Jurkat, Clone E6-1 (cell line): ENCODE measurements at places on chromosomes 5 and 9.
A peak's percentile ranks its signal among the peaks of the same experiment; 100 is the strongest.

GRCh38 chr9:38091310-38092199 is 22.5 kb upstream of the SHB start:
- no peak for DNase-seq

DNA sequence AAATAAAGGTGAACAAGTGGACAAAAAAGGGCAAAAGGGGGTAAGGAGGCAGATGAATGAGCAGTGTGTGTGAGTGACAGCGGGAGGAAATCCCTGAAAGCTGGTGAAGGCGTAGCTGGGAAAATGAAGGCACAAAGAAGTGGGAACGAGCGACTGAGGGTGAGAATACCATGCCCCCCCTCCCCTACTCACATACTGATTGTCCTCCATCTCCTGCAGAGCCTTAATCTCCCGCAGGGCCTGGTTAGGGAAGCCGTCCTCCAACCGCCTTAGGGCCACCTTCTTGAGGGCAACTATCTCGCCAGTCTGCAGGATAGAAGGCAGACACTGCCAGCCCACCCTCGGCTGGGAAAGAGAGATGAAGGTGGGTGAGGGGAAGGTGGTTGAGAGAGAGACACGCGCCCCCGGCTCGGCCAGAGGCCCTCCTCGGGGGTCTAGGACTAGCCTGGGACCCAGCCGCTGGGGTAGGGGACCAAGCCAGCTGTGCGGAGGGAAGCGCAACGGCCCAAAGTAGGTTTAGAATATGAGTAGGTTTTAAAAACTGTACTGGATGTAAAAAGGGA is 522 bp downstream of the CDK20 start:
- DNase-seq: no peak

- DNase-seq: no peak
Measured at GRCh38 chr5:99169309-99169708, 240.5 kb upstream of the CHD1 start.

DNA sequence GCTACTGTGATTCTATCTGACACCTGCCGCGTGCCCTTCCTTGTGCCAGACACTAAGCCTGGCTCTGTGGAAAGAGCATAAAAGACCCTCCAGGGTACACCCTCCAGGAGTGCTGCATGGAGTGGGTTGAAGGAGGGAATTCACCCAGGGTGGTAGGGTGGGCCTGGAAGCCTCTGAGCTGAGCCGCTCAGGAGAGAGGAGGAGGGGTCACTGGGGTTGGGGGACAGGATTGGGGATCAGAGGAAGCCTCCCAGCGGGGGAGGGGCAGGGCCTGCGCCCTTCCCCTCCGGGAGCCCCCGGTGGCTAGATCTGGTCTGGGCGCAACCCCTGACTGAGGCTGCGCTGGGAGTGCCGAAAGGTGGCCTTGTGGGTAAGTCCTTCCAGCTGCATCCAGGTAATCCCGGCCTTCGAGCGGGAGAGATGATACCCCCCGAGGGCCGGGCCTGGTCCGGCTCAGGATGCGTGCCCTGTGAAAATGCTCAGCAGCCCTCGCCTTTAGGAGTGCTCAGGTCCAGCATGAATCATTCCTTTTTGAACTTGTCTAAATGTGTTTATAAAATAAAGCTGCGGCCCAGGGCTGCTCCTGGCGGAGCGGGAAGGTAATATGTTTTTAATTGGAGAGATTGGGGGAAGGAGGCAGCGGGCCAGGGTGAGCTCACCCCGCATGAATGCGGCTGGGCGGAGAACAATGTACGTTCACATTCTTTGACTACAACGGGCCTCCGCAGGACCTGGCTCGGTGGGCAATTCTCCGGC is 118.1 kb upstream of the SMIM23 start:
- DNase-seq: no peak

DNA sequence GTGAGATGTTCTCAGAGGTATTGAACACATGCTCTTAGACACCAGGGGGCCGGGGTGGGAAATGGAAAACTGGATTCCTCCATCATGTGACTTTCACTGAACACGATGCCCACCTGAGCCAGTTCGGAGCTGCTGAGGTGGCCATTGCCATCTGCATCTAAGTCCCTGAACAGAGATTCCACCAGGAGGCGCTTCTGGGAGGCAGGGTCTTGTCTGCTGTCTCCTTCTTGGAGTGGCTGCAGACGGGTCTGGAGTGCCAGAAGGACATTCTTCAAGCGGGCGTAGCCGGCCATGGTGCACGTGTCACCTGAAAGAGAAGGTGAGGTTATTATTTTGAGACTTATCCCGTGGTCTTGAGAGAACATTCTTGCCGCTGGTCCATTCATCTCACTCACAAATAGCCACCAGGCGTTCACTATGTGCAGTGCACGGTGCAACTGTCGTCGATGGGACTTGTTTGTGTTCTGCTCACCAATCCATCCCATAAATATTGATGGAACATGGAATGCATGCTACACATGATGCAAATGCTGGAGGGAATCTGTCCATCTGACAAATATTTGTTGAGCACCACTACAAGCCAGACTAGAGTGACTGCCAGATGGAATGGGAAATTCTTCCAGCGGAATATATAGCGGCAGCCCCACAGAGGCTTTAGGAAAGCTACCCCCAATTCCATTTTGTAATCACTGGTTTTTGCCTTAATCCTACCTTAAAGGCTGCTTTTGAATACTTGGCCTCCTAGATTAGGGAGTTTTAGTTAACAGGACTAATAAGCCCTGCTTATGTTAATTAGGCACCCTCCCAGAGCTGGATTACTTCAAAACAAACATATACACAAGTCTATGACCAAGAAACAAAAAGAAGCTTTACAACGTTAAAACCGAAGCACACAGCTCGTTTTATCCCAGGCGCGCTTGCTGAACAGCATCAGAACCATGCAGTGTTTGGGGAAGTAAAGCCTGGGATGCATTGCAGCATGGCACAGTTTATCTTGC is 264.8 kb downstream of the HSPA4 start:
- peak; percentile 37 for DNase-seq

DNA sequence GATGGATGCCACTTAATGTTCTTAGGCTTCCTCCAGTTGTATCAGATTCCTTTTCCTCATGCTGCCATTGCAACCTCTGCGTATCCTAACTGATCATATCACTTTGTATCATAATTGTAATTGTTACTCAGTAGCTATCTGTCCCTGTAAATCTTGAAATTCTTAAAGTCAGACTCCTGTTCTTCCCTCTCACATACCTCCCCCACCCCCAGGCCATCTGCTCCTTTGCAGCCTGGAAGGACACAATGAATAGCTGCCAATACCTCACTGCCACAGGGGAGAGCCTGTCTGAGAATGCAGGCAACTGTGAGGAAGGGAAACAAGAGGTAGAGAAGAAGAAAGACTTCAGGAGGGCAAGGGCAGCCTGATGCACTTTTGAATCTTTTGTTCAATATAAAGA is 228.5 kb downstream of the ENC1 start:
- no peak for DNase-seq

DNA sequence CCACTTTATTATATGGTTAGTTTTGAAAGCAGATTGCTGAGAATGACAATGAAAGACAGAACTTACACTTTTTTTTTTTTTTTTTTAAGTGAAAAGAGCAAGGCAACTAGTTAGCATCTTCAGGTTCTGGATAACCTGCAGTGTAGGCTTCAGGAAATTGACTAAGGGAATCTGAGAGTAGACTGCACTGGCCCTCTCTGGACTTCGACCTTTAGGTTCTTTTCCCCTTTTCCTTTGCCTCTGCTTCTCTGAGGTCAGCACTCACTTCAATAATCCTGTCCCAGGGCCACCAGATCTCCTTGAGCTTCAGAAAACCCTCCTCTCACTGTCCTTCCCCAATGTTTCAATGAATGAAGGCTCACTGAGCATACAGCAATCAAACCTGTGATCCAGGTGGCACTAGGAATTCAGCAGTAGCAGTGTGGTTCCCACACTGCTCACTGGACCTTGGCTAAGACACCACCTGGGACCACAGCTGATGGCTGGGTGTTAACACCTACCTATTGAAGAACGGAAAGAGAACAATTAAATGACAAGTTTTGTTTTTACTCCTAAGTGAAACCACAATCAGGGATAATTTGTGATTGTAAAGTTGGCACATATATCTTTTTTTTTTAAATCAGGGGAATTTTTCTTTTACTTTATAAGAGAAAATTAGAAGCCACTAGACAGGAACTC is 85.8 kb upstream of the IL6ST start:
- no peak for DNase-seq

DNA sequence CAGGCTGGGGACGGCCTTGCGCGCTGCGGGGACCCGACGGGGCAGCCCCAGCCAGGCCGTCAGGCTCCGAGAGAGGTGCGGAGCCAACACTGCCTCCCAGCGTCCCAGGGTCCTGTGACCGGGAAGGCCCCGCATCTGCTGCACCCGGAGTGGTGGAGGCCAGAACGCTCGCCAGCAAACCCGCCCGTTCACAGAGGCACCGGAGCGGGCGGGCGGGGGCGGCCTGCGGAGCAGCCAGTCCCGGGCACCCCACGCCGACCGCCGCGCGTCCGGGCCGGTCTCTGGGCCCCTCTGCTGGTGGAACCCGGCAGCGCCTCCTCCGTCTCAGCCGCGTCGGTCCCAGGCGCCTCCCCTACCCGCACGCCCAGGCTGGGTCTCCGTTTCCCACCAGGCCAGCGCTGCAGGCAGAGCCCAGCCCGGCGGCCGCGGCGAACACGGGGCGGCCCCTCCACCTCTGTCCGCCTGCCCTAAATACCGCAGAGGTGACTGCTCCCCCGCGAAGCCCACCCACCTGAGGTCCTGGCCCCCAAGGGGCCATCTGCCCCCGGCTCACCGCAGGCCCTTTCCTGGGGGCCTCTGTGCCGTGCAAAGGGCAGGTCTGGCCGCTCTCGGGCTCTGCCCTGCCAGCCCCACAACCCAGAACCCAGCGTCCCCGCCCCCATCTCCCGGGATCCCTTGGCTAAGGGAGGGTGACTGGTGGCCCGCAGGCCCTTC is 15.9 kb downstream of the EXD3 start:
- DNase-seq: no peak

GRCh38 chr5:15899481-15899880 is 280.1 kb downstream of the MARCHF11 start:
- DNase-seq: no peak

- DNase-seq: no peak
Measured at GRCh38 chr5:77163453-77163852, 47.0 kb upstream of the PDE8B start.

DNA sequence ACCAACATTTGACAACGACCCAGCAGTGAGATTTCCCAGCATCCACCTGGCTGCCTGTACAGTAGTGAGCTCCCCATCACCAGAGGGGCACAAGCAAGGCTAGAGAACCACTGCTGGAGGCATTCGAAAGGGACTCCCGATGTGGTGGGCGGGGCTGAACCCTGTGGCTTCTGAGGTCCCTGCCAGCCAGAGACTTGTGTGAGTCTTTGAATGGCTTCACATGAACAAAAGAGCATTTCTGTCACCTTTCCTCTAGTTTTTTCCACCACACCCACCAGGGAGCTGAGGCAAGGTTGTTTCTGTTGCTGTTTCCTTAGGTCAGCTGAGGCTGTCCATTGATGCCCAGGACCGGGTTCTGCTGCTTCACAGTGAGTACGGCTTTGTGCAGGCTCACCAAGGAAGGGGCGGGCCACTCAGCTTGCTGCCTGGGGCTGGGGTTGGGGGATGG is 15.7 kb downstream of the RGS3 start:
- DNase-seq: peak; percentile 38
